Cortex of kidney (tissue), 1 donor: ENCODE measurements at places on chromosomes 5 and 9.

DNA sequence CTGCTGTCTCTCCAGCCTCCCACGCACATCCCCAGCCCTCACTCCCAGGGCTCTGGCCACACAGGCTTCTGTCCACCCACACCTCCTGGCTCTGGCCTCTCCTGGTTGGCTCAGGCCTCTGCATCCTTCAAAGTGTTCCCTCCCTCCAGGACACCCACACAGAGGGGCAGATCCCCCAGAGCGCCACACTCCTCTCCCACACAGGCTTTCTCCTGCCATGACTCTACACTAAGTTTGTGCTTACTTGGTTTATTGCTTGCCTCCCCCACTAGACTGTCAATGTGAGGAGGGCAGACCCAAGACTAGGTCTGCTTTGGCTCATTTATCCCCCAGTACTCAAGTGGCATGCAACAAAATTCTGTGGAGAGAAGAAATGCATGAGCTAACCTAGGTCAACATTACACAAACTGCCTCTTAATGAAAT is 67.0 kb upstream of the SPOCK1 start:
- no peak for DNase-seq

DNA sequence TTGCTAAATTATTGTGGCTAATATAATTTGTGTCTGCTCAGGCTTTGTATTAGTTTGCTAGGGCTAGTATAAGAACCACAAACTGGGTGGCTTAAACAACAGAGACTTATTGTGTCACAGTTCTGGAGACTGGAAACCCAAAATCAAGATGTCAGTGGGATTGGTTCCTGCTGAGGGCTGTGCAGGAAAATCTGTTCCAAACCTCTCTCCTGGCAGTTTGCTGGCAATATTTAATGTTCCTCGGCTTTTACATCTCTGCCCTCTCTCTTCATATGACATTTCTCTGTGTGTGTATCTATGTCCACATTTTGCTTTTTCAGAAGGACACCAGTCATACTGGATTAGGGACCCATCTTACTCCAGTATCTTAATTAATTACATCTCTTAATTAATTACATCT is 498.8 kb upstream of the CD180 start:
- no peak for DNase-seq

DNA sequence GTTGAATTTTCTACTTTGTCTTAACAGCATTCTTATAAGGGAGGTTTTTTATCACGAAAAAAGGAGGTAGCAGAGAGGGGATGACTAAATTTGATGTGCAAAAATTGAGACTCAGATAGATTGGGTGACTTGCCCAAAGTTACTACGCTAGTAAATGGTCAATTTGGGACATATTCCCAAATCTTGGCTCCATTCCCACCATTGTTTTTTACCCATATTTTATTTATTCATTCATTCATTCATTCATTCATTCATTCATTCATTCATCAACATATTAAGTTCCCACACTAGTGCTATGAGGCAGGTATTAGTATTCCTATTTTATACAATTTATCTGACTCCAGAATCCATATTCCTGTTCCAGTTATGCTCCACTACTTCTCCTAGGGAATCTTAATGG is 85.6 kb downstream of the HACD4 start:
- DNase-seq: no peak

DNA sequence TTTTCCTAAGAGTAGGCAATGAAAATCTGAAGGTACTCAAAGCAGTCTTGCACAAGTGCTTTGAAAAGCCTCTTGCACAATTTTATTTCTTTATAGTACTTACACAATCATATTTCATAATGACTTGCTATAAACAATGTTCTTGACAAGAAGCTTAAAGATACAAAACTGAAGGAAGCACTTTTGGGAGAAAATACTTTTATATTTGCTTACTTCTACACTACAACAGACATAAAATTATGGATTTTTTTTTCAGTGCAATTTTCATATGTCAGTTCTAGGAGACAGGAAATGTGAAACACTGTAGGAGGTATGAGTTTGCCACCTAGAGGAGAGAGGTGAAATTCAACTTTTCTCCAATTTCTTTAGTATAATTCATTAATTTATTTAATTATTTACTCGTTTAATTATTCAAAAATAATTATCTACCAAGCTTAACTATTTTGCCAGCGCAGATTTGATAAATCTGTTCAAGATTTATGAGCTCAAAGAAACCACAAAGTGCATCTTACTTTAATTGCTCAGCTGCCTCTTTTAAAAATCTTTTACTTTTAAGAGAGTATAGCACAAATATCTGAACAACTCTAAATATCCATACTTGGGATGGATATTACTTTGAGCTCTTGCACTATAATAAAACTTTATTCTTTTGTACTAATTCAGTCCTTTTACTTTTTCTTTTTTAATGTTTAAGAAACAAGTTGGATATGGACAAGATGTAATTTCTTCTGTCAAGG is 29.0 kb upstream of the CDKN2B start:
- no peak for DNase-seq

DNA sequence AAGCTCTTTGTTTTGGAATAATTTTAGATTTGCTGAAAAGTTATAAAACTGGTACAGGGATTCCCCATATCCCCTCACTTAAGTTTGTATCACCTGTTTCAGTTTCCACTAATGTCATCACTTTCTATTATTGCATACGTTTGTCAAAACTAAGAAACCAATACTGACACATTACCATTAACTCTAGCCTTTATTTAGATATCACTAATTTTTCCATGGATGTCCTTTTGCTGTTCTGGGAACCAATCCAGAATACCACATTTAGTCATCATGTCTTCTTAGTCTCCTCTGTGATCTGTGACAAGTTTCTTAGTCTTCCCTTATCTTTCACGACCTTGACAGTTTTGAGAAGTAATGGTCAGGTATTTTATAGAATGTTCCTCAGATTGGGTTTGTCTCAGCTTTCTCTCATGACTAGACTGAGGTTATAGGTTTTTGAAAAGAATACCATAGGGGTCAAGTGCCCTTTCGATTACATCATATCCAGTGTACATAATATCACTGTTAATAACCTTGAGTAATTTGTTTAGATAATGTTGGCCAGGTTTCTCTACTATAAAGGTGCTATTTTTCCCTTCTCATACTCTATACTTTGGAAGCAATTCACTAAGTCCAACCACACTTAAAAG is 51.9 kb upstream of the NMUR2 start:
- no peak for DNase-seq

GRCh38 chr9:126980231-126980630 is 65.6 kb downstream of the RALGPS1 start:
- DNase-seq: no peak

DNA sequence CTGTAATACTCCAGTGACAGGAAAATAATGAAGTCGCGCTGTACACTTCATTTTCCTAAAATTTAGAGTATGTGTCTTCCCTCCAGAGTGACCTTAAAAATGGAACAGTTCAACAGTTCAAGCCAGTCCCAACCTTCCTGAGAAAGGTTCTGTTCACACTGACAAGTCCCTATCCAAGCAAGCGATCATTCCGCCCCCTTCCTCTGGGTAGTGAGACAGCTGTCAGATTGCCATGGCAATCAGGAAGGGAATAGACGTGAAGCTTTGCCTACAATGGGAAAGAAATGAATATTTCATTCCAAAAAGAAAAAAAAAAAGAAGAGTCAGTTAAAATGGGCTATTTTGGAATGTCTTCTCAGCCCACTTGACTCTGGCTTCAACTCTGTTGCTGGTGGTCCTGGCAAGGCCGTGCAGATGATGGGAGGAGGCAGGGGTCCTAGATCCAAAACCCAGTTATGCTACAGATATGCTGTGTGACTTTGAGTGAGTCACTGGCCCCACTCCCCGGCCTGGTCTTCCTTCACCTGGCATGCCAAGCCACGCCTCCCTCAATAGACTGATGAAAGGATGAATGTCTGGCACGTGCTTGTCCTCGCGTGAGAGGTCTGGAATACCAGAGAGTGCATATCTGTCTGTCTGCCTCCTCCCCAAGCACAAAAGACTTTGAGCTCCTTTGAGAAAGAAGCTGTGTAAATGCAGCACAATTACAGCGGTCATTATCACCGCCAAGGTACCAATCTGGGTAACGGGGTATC is 165.8 kb upstream of the WWC1 start:
- DNase-seq: no peak

DNA sequence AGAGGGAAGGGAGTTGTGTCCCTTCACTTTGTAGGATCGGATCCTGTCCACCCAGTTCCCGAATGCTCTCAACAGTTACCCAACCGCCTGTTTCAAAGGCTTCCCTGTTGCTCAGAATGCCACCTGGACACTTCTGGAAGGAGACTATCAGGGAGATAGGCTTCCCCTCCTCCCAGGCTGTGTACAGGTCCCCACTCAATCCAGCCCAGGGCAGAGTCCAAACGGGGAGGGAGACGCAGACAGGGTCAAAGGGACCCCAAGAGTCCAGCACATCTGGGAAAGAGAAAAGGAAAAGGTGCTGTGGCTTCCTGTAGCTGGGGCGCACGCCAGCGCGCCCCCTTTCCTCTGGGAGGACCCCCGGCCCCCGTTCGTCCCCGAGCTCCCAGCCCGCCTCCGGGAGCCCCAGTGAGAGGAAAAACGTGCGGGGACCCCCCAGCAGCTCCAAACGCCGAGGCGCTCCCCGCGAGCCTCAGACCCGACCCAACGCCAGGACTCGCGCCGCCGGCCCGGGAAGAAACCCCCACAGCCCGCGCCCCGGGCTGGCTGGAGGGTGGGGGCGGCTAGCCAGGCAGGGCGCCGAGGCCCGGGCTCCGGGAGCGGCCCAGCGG is 640 bp downstream of the SURF4 start:
- DNase-seq: no peak

GRCh38 chr5:133741818-133742355 is 129.5 kb upstream of the FSTL4 start:
- no peak for DNase-seq

DNA sequence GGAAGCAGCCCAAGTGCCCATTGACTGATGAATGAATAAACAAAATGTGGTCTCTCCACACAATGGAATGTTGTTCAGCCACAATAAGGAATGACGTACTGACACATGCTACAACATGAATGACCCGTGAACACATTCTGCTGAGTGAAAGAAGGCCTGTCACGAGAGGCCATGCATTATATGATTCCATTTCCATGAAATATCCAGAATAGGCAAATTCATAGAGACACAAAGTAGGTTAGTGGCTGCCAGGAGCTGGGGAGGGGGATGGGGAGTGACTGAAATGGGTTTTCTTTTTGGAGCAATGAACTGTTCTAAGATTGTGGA is 41.4 kb downstream of the BICD2 start:
- DNase-seq: no peak

GRCh38 chr5:121108725-121109124 is 644.6 kb downstream of the PRR16 start:
- no peak for DNase-seq

DNA sequence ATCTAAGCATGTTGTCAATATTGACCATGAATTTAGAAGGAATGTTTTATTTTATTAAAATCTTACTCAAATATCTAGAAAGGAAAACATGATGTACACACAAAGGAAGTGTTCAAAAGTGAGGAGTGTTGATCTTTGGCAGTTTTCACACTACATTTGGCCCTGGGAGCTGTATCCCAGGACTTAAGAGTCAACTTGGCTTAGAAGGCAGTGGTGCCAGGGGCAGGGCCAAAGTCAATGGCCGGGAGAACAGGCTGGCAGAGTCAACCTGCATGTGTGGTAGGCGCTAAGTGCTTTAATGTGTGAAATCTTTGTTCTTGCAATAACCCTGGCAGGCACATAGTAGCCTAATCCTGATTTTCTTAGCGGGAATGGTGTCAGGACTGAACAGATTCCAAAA is 228.4 kb downstream of the TENT4A start:
- DNase-seq: no peak

DNA sequence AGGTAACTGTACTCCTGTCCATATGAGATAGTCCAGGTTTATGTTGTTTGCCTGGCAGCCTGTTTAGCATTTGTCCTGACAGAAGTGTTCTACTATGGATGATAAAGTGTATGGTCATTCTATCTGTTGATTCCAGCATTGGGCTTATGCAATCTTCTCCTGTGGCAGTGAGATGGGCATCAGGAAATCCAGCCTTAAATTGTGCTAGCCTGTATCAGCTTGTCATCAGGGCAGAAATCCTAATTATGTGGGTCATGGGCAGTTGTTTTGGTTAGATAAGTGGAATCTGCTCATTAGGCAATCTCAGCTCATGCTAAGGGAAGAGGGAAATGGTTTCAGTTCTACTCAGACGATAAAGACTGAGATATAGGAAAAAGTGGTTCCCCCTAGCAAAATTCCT is 247.4 kb upstream of the CHD1 start:
- no peak for DNase-seq

DNA sequence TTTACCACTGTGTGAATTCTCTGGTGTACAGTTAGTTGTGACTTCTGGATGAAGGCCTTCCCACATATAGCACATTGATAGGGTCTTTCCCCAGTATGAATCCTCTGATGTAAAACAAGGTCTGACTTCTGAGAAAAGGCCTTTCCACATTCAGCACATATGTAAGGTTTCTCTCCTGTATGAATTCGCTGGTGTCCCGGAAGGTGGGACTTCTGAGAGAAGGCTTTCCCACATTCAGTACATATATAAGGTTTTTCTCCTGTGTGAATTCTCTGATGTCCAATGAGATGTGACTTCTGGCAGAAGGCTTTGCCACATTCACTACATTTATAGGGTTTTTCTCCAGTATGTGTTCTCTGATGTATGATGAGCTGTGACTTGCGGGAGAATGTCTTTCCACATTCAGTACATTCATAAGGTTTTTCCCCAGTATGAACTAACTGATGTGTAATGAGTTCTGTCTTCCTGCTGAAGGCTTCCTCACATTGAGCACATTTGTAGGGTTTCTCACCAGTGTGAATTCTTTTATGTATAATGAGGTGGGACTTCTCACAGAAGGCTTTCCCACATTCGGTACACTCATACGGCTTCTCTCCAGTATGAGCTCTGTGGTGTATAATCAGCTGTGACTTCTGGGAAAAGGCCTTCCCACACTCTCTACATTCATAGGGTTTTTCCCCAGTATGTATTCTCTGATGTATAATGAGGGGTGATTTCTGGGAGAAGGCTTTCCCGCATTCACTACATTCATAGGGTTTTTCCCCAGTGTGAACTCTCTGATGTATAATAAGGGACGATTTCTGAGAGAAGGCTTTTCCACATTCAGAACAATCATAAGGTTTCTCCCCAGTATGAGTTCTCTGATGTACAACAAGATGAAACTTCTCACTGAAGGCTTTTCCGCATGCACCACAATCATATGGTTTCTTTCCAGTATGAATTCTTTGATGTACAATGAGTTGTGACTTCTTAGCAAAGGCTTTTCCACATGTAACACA is 9.1 kb downstream of the ZNF300 start:
- no peak for DNase-seq

DNA sequence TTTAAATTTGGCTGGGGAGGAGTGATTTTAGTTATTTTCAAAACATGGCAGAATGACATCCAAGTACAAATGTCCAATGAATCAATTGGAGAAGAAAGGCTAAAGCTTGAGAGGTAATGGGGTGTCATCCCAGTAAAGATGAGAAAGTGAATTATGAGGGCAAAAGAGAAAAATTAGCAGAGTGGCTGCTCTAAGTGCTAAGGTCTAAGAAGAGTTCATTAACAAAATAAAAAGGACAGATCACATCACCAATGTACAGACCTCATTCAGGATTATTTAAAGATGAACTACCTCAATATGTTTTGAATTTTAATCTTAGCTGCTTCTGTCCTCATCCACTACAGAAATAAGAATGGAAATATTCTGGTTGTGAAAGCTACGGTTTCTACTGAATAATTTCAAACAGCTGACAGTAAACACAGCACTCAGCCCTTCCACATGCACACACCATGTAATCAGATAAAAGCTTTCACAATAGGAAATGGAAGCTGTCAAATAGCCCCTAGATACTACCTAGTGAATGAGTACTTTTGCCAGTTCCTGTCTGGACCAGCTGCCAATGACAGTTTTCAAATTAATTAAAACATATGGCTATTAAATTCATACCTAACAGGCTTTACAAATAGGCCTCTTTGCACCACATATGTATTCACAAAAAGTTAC is 171.5 kb downstream of the SSBP2 start:
- no peak for DNase-seq

- no peak for DNase-seq
Measured at GRCh38 chr5:16754601-16755000, 137.8 kb upstream of the RETREG1 start.
